ENCODE measurements at places on chromosomes 12 and 14. TPM values are rescaled to one million over a fixed set of nuclear protein-coding genes. Genes with fewer than 3 reads are reported as not detected.

Gene DACT1
- 0.89 TPM for total RNA-seq

Gene ARF6
- total RNA-seq, result 47.8 TPM

Gene KRT79
- not detected for total RNA-seq

Gene SPIC
- not detected for total RNA-seq

Gene KRT7
- total RNA-seq, result 23.1 TPM

Gene ALX1
- 0.50 TPM for total RNA-seq

Gene RNASE1
- total RNA-seq, result not detected

Gene PMCH
- not detected for total RNA-seq

Gene CLEC9A
- total RNA-seq, result not detected

Gene PLEKHD1
- total RNA-seq, result not detected

Gene NFE2
- total RNA-seq, result 0.72 TPM

Gene RNASE7
- total RNA-seq, result not detected

Gene BCL2L14
- not detected for total RNA-seq

Data from NCI-H460 (cell line).